ENCODE measurements at places on chromosomes 3 and 15.

DNA sequence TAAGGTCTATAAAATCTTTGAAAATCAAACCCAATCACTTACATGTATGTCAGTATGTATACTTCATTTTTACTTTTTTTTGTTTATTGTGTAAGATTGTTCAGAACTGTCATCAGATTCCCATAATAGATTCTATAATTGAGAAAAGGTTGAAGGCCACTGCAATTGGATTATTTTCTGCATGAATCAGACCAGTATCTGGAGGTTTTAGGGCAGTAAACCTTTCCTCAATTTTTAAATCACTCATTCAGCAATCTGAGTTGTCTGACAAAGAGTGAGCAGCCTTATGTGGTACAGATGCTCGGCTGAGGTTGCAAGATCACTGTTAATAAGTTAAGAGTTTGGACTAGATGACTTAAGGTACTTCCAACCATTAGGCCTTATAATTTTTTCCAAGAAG is 96.0 kb downstream of the TP63 start:
- DNase-seq = no peak

DNA sequence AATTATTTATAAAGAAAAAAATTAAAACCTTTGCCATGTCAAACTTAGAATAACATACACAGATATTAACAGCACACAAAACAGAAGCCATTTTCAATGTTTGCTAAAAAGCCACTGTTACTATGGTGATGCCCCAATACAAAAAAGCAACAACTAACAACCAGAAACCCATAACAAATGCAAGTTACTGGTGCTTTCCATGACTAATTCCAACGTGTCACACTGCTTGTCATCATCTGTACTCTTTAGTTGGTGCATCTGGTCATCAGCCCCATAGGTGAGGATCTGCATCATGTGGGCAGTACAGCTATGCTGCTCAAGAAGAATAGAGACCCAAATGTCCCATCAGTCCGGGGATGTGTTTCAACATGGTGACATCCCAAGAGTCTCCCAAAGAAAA is 52.8 kb downstream of the ATP8B4 start:
- peak; percentile 34 for DNase-seq

DNA sequence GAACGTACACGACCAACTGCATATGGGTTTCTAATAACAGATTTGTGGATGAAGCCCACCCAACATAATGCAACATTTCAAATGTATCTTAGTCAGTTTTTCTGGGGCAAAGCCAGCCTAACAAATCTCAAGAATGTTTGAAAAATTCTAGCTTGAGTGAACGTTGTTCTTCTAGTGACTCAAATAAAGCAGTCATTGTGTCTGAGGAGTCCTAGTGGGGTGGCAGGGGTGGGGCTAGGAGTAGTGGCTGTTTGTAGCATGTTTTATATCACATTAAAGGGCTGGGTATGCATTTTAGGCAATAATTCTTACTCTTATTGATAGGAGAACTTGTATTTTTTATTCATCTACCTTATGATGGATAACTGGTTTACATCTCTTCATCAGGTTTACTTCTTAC is 6.0 kb downstream of the B3GNT5 start:
- no peak for DNase-seq

DNA sequence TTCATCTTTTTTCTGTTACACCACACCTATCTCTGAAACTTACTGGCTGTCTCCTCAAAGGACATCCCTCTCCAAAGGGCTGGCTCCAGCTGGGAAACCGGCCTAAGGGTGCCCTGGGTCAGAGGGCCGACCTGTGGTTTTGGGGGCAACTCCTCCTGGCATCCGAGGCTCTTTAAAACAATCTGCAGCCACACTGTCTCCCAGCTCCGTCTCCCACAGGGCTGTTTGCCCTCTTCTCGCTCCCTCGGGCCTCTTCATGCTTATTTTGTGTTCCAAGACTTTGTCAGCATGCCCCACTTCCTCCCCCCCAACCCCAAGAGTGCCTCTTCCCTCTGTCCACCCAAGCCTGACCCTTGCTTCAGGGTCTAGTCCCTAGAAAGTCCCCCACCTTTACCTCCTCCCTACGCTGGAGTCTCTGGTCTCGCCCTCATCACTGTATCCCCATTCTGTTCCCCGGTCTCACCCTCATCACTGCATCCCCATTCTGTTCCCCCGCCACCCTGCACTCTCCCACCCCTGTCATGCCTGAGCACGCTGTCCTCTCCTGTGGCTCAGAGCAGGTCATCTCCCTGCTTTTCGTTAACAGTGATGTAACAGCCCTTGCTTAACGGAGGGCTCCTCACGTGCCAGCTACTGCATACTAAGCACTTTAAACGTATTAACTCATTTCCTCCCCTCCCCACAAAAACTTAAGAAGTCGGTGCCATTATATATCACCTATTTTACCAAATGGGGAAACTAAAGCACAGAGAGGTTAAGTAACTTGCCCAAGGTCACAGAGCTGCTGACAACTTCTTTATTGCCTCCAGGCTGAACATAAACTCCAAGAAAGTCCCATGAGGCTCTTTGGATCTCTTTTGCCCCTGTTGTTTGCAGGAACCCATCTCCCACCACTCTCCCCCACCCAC is 1.1 kb upstream of the CSK start:
- DNase-seq = peak; percentile 80
